ENCODE measurements at places on chromosomes 16 and 17.

DNA sequence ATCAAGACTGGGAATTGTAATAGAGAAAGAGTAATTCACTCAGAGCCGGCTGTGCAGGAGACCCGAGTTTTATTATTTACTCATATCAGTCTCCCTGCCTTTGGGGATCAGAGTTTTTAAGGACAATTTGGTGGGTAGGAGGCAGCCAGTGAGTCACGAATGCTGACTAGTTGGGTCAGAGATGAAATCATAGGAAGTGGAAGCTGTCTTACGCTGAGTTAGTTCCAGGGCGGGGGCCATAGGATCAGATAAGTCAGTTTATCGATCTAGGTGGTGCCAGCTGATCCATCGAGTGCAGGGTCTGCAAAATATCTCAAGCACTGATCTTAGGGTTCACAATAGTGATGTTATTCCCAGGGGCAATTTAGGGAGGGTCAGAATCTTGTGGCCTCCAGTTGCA, 20.2 kb upstream of the GUCY2D start:
- H3K36me3 ChIP-seq, result no peaks in the 10 kb centered on the region
- H3K4me1 ChIP-seq, result no peaks in the 10 kb centered on the region
- no peak overlapping the region for H3K4me3 ChIP-seq

GRCh38 chr17:82559566-82560251, 40.2 kb downstream of the FOXK2 start:
- H3K4me1 ChIP-seq, result no peaks in the 10 kb centered on the region
- no peak overlapping the region for H3K4me3 ChIP-seq
- no peak for DNase-seq
- H3K36me3 ChIP-seq, result peaks cover 4% of the 10 kb centered on the region
- 0 out of 2 replicates have a peak overlapping the region, but pooled peaks have one; percentile 47 for H3K27ac ChIP-seq
- no peaks in the 10 kb centered on the region for H3K27me3 ChIP-seq

DNA sequence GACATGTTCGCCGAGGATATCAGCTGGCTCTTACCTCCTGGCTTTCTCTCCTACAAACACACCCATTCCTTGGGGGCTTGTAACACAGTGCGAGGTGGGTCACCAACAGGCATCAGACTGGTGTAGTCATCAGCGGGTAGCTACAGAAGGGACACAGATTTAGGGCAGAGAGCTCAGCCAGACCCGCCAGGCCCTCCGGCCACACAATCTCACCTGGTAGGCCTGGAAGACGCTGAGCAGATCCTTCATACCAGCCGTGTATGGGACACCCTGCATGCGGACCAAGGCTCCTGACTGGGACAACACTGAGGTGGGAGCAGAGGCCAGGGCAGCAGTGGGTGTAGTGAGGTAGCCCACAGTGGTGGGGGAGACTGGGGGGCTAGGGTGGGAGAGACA, 5.8 kb downstream of the ESRP2 start:
- DNase-seq, result no peak
- H3K27ac ChIP-seq, result no peak overlapping the region
- H3K4me1 ChIP-seq, result peaks cover 14% of the 10 kb centered on the region
- H3K36me3 ChIP-seq, result peaks cover 8% of the 10 kb centered on the region
- H3K27me3 ChIP-seq, result no peaks in the 10 kb centered on the region

- peak; percentile 34 for DNase-seq
- H3K36me3 ChIP-seq, result no peaks in the 10 kb centered on the region
- H3K27ac ChIP-seq, result no peak overlapping the region
- H3K27me3 ChIP-seq, result peaks cover 26% of the 10 kb centered on the region
Observed at GRCh38 chr17:6070430-6070912, 292 bp downstream of the WSCD1 start.

- no peak for DNase-seq
- no peak overlapping the region for H3K27ac ChIP-seq
- peak overlapping the region; percentile 80 for H3K4me3 ChIP-seq
- H3K36me3 ChIP-seq, result no peaks in the 10 kb centered on the region
Observed at GRCh38 chr17:10197362-10197720, 1.1 kb downstream of the GAS7 start.

DNA sequence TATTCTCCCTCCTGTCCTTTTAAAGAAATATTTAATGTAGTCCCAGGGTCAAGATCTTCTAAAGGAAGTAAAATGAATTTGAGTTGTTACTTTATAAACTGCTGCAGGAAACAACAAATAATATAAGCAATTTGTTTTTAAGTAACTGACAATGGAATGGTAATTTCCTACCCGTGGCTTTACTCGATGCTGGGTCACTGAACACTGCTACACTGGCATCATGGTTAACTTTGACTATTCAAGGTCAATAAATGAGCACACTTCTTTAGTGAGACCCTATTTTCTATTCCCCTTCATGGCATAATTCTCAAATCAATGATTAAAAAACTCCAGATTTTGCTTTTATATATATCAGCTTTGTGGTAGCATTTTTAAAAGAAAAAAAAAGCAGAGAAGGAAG, 22.1 kb upstream of the ERCC4 start:
- no peak overlapping the region for H3K27ac ChIP-seq
- H3K27me3 ChIP-seq, result no peaks in the 10 kb centered on the region
- no peak overlapping the region for H3K4me3 ChIP-seq
- no peak for DNase-seq

DNA sequence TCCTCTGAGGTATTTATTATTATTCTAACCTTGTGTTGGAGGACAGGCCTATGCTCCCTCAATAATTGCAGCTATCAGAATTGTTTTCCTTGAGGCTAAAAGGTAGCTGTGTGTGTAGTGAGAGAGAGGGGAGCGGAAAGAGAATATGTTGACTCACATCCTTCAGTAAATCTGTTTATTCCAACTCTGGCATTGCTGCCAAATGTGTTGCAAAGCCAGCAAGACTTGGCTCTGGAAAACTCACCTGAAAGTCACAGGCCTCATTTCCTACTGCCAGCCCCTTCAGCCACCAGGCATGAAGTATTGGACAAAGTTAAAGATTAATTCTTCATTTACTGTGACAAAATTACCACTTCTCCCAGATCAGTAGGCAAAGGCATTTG, 9.6 kb downstream of the CA10 start:
- no peaks in the 10 kb centered on the region for H3K36me3 ChIP-seq
- H3K4me1 ChIP-seq, result 0 out of 2 replicates have a peak, but pooled peaks cover 4% of the 10 kb centered on the region
- H3K27ac ChIP-seq, result no peak overlapping the region
- no peak overlapping the region for H3K4me3 ChIP-seq
- H3K27me3 ChIP-seq, result no peaks in the 10 kb centered on the region
- DNase-seq, result no peak

DNA sequence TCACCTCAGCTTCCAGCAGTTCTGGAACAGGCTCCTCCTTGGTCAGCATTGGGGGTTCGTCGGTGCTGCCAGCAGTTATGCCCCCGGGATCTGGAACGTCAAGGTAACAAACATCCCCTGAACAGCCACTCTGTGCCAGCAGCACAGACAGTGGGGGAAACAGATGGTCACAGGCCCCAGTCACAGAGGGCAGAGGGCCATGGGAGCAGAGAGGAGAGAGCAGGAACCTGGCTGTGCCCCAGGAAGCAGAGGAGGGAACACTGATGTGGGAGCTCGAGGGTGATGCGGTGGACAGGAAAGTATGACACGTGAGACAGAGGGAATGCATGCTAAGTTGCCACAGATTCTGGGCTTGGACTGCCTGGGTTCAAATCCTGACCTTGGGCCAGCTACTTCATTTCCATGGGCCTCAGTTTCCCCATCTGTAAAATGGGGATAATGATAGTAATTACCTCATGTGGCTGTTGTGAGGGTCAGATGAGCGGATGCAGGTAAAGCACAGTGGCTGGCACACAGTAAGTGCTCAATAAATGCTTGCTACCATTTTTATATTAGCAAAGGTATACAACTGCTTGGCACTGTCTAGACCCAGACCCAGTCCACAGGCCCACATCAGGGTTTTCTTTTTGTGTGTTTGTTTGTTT, 4.9 kb downstream of the BCL7C start:
- H3K27ac ChIP-seq, result no peak overlapping the region
- no peaks in the 10 kb centered on the region for H3K36me3 ChIP-seq
- DNase-seq, result no peak
- no peaks in the 10 kb centered on the region for H3K27me3 ChIP-seq

DNA sequence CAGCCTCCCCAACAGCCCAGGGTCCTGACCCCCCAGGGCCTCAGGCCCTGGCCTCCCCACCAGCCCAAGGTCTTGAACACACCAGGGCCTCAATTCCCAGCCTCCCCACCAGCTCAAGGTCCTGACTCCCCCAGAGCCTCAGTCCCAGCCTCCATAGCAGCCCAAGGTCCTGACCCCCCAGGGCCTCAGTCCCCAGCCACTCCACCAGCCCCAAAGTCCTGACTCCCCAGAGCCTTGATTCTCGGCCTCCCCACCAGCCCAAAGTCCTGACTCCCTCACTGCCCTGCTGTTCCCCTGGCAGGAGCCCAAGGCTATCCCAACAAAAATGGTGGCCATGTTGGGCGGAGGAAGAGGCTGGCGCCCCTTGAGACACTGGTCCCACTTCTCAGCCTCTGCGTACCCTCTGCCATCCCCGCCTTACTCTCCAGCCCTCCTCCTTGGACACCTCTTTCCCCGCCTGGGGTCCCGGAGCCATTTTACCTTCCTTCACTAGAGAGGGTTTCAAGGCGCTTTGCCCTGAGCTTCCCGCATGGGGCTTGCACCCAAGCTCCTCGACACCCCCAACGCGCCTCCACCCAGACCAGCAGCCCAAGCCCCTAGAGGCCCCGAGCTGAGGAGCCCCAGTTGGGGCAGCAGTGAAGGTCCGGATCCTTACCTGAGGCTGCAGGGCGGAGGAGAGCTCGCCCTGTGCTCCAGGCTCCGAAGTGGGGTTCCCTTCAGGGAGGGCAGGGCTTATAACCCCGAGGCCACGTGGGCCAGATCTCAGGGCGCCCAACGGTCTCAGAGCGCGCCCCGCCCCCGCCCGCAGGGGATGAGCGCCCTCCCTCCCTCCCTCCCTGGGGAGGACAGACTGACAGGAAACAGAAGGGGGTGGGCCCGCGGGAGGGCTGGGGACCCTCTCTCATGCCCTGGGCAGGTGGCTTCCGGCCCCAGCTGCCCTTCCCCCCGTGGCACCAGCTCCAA, 3.5 kb upstream of the TSPOAP1 start:
- H3K4me1 ChIP-seq, result peaks cover 33% of the 10 kb centered on the region
- no peaks in the 10 kb centered on the region for H3K36me3 ChIP-seq
- no peak for DNase-seq
- H3K27ac ChIP-seq, result no peak overlapping the region
- no peaks in the 10 kb centered on the region for H3K27me3 ChIP-seq

DNA sequence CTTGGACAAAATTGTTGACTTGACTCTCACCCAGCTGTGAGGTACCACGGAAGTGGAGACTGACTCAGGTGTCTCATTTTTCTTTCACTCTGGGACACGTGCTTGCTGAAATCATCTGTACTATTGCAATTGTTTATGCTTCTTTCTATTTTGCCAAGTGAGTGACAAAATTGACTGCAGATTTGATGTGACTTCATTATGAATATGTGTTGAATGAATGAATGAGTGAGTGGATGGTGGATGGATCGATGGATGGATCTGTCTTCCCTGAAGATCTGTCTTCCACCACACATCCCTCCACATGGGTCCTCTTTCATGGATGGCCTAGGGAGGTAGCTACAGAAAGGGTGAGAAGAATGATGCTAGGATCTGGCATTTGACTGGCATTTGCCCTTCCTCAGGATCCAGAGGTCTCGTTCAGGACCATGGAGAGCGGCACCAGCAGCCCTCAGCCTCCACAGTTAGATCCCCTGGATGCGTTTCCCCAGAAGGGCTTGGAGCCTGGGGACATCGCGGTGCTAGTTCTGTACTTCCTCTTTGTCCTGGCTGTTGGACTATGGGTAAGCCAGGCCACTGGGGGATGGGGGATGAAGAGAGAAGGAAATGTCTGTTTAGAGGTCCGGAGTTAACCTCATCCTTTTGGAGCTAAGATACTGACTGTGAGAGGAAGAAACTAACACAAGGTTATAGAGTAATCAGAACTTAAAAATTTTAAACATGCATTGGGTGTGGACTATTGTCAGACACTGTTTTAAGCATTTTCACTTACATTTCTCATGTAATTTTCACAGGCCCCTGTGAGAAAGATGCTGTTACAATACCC, 12.7 kb downstream of the SLC5A11 start:
- H3K4me3 ChIP-seq, result no peak overlapping the region
- peak; percentile 84 for DNase-seq
- H3K27ac ChIP-seq, result no peak overlapping the region
- H3K36me3 ChIP-seq, result no peaks in the 10 kb centered on the region

GRCh38 chr17:61880589-61881102, 17.3 kb upstream of the BRIP1 start:
- no peaks in the 10 kb centered on the region for H3K27me3 ChIP-seq
- H3K4me1 ChIP-seq, result no peaks in the 10 kb centered on the region
- no peak overlapping the region for H3K4me3 ChIP-seq
- DNase-seq, result no peak
- H3K27ac ChIP-seq, result no peak overlapping the region

GRCh38 chr17:40707745-40708144, 4.2 kb upstream of the KRT24 start:
- no peak for DNase-seq
- H3K27me3 ChIP-seq, result no peaks in the 10 kb centered on the region
- no peaks in the 10 kb centered on the region for H3K4me1 ChIP-seq
- H3K4me3 ChIP-seq, result no peak overlapping the region
- H3K27ac ChIP-seq, result no peak overlapping the region

DNA sequence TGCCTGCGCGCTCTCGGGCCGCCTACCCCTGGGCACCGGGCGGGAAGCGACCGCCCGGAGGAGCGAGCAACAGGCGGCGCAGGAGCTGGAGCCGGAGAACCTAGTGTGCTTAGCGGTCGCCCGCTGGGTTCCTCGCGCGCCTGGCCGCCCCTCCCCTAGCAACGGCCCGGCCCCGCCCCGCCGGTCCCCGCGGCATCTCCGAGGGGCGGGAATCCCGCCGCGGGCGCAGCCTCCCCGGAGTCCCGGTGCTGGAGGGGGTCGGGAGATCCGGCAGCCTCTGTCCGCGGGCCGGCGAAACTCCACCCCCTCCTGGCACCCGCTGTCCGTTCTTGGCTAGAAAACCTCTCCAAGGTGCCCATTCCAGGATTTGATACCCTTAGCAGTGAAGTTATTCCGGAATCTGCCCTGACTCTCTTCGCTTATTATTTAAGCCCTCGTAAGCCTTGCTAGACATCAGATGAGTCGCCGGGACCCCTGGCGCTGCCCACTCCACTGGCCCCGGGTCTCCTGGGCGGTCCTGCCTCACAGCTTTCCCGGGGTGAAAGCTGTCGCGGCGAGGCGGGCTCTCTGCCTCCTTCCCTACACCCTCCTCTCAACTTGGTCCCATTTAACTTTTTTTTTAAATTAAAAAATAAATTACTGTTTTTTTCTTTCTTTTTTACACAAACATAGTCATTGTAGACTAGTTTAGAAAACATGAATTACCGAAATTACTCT, at the start of gene RPRML:
RPRML (minus strand) TSS at position 107 of the 717 bp plus-strand sequence. CDS start 246 bp downstream, outside the sequence.
- no peaks in the 10 kb centered on the region for H3K36me3 ChIP-seq
- peak within 1 kb of the TSS; percentile 76 for H3K4me3 ChIP-seq
- DNase-seq, result peak; percentile 64
- peaks cover 41% of the 10 kb centered on the region for H3K4me1 ChIP-seq

- no peak overlapping the region for H3K27ac ChIP-seq
- no peaks in the 10 kb centered on the region for H3K4me1 ChIP-seq
- no peak overlapping the region for H3K4me3 ChIP-seq
- H3K36me3 ChIP-seq, result no peaks in the 10 kb centered on the region
Observed at GRCh38 chr17:56085576-56086267, 67.6 kb upstream of the ANKFN1 start.

Data from GM23338 (cell line).